T-helper 1 cell treated with Interleukin-12 subunit alpha and Interleukin-12 subunit beta and Interleukin-4 antibody, amounts not matched to agents 30 ng/mL and 1 ng/mL, for 36 hours (primary cell): ENCODE measurements at places on chromosomes 12 and 14. TPM values are rescaled to one million over a fixed set of nuclear protein-coding genes. Genes with fewer than 3 reads are reported as not detected.

The KCNMB4 gene
- 0.15 TPM in 2 replicates for total RNA-seq

The SYCP3 gene
- 0.46 and 0.93 TPM in 2 replicates for total RNA-seq

The SSPN gene
- total RNA-seq, result not detected in 2 replicates

The EFS gene
- not detected in 2 replicates for total RNA-seq

The SLC6A13 gene
- total RNA-seq, result 0.78 and 0.95 TPM in 2 replicates

The MANSC4 gene
- not detected in 2 replicates for total RNA-seq

The MFAP5 gene
- total RNA-seq, result not detected in 2 replicates

The CDC42BPB gene
- total RNA-seq, result 0.95 and 1.2 TPM in 2 replicates

The TMEM179 gene
- 0.15 and 0.25 TPM in 2 replicates for total RNA-seq

The INSM2 gene
- total RNA-seq, result not detected in 2 replicates

The SDR39U1 gene
- 49.9 and 55.0 TPM in 2 replicates for total RNA-seq

The FGF23 gene
- total RNA-seq, result not detected in 2 replicates

The PLD4 gene
- total RNA-seq, result 0.10 and 0.20 TPM in 2 replicates

The CARMIL3 gene
- 2.3 and 3.2 TPM in 2 replicates for total RNA-seq

The ZFHX2 gene
- total RNA-seq, result 2.9 and 3.2 TPM in 2 replicates

The CLEC1B gene
- total RNA-seq, result not detected in 2 replicates

The GZMH gene
- total RNA-seq, result 14.7 and 15.4 TPM in 2 replicates

The HDAC7 gene
- 214 and 220 TPM in 2 replicates for total RNA-seq

The PDZRN4 gene
- total RNA-seq, result not detected in 2 replicates

The SLCO1B1 gene
- not detected in 2 replicates for total RNA-seq
